ENCODE measurements at places on chromosomes 7 and 10.

- DNase-seq = no peak
These were observed 177.8 kb upstream of the PLPP4 start for GRCh38 chr10:120279196-120279595.

DNA sequence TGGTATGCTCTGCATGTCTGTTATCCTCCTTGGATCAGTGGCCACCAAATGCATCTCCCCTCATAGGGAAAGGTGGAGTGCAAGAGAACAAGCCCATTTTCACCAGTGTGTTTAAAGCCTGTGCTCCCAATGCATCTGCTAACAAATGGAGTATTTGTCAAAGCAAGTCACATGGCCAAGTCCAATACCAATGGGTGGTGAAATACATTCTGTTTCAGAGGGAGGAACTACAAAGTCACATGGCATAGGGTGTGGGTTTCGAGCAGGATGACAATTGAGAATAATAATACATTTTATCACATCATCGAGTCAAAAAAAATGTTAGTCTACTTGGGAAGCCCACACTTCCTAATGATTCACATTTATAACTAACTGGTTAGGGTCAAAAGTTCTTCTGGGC lies 62.7 kb downstream of the SUGCT start:
- no peak for DNase-seq

DNA sequence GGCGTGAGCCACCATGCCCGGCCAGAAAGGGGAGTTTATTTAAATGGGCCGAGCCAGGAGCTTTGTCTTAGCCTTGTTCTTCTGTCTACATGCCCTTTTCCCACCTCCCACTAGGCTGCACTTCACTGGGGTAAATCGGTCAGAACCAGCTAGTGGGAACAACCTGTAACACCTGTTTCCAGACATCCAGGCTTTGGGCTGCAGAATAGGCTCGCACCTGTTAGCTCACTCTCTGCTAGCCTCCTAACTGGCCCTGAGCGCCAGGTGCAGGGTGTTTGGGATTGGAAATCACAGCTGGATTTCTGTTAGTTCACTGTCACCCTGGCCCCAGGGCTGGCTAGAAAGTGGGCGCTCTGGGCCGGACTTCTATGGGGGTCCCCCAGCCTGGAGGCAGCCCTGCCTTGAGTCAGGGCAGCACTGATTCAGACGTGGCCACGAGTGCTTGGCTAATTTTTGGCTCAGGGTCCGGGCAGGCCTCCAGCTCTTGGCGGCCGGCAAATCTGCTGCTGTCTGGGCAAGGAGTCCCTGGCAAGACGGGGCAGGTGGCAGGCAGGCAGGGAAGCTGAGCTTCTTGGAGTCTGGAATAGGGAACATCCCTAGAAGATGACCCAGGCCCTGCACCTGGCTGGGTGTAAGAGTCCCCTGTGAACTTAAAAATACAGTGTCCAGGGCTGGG lies 48.6 kb downstream of the GTF2IRD1 start:
- no peak for DNase-seq

DNA sequence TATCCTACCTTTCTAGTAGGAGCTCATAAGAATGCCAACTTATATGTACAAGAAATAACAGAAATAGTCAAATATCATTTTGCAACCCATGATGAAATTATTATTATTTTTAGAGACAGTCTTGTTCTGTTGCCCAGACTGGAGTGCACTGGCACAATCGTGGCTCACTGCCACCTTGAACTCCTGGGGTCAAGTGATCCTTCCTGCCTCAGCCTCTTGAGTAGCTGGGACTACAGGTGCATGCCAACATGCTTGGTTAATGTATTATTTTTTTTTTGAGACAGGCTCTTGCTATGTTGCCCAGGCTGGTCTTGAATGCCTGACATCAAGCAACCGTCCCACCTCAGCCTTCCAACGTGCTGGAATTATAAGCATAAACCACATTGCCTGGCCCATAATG lies 44.8 kb downstream of the TNPO3 start:
- no peak for DNase-seq

DNA sequence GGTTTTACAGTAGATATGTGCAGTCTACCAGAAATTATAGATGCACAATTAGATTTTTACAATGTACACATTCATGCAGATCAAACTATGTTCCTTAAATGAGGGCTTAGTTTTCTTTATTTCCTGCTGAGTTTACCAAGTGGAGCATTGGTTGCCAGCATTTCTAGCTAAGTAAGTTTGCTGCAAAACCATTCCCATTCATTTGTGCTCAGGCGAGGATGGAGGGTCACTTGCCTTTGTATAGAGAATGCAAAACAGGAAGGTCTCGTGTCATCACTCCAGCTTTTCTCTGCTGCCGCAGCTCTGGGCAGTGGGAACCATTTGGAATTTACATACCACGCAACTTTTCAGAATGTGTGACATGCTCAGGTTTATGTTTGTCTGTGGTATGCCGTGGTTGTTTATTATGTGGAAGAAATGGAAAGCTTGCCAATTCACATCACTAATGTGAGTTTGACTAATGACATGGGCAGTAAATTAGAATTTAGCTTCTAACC lies 198.6 kb downstream of the TRIL start:
- no peak for DNase-seq

- no peak for DNase-seq
These were observed 210.3 kb upstream of the TCF7L2 start for GRCh38 chr10:112739592-112740353.

DNA sequence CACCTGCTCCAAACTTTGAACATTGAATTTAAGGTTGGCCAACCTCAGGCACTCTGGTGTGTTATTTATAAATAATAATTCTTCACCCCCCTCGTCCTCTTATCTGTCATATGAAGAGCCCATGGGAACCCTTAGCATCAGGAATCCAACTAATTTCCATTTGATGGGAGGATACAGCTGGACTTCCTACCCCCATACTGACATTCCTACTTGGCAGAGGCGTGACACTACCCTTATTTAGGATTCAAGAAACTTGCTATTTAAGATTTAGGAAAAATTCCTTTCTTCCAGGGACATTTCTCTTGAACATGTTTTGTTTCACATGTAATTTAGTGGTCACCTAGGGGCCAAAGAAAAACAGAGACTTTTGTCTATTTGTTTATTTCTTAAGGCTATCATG lies 171.9 kb upstream of the NRP1 start:
- no peak for DNase-seq
